ENCODE measurements at places on chromosomes 5 and 9.

DNA sequence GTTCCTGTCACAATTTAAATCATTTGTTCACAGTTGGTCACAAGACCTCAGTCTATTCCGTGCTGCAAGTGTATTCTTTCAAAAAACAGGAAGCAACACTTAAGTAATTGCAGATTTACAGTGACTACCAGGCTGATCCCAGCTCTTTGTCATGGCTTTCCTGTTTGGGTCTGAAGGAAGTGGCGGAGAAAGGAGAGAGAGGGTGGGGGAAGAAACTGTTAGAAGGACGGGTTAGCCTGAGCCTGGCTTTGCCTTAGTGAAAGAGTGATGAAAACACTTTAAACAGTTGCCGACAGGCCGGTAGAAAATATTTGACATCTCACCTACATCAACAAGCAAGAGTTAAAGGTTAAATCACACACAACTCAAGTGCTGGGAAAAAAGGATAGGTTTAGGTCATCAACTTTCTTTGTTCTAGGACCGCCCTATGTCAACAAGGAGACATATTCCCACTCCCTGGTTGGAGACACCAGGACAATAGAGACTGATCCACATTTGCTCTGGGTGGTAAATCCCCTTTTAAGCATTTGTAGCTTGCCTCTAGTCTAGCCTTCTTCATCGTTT lies 102.2 kb upstream of the DAB2 start:
- no peak for DNase-seq

- peak; percentile 16 for DNase-seq
Measured at GRCh38 chr5:10420932-10421331, 20.7 kb upstream of the ROPN1L start.

GRCh38 chr9:92247296-92247695 lies 46.2 kb downstream of the IARS1 start:
- DNase-seq, result no peak

DNA sequence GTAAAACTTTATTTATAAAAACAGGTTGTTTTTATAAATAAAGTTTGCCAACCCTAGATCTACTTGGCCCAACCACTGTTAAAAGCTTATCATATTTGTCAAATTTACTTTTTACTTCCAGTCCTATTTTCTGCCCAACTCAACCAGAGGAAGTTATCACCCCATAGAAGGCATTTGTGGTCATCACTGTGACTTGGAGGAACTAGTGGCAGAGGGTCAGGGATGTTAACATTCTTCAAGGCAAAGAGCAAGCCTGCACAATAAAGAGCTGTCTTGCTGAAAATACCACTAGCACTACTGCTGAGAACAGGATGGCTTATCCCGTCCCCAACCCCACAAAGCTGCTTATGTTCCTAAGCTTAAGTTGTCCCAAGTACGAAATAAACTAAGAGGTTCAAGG lies 22.3 kb downstream of the TTC33 start:
- DNase-seq, result no peak

DNA sequence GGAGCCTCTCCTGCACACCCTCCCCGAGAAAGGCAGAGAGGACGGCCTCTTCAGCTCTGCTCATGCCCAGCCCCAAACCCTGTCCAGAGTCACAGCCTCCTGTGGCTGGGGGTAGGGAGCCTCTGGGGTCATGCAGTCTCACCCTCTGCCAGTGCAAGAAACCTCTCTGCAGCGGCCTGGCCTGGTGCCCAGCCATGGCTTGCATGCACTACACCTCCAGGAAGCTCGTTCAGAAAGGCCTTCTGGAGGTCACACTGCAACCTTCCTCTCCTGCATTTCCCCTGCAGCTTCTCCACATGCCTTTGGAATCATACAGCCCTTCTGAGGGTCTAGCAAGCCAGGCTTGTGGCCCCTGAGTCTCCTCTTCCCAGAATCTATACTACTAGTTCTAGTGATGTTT lies 17.9 kb downstream of the CSF1R start:
- no peak for DNase-seq

- DNase-seq, result no peak
Measured at GRCh38 chr5:179867476-179867875, 8.9 kb upstream of the MRNIP start.

- no peak for DNase-seq
Measured at GRCh38 chr9:6564360-6564759, 81.2 kb downstream of the GLDC start.

DNA sequence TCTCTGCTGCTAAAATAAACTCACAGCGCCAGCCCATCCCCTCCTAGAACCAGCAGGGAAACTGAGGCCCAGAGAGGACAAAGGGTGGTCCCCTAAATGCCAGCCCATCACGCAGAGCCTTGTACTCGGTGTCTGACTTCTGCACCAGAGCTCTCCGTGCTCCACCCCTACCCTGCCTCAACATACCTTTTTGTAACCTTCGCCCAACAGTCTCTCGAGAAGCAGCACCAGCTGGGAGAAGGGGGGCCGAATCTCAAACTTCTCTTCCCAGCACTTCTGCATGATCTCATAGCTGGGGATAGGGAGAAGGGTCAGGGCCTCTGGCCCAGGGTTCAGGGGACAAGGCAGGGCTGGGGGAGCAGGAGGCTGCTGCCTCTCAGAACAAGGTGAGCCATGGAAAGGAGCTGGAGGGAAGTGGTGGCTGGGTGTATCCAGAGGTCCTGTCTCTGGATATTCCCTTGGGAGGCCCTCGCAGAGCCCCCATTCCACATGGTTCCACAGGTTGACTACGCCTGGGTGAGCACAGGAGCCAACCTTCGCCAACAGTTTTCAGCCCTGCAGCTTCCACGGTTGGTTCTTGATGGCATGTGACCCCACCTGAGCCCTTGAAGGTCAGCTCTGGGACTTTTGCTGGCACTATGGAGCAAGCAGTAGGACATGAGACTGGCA lies 32.3 kb upstream of the CSF1R start:
- no peak for DNase-seq

GRCh38 chr5:141101059-141101458 lies 786 bp downstream of the PCDHB3 start:
- no peak for DNase-seq

GRCh38 chr9:34684145-34684544 lies 6.9 kb downstream of the CCL19 start:
- DNase-seq, result no peak

DNA sequence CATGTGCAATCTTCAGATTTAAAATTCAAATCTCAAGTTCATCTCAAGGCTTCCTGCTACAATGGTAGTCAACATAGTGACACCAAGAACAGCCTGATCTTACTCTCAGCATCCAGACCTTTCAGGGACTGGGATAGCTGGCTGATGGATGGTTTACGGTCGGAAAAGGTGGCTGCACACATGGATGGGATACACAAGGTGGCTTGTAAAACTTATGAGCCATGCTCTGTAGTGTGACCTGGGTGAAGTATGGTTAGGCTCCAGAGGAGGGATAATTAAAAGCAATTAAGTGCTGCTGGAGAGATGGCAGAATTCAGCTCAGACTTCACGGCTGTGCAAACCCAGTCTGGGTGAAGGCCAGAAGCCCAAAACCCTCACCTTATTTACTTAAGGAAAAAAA lies 379.5 kb downstream of the NFIB start:
- DNase-seq, result no peak

GRCh38 chr5:143896966-143897365 lies 85.0 kb downstream of the HMHB1 start:
- DNase-seq, result peak; percentile 27

DNA sequence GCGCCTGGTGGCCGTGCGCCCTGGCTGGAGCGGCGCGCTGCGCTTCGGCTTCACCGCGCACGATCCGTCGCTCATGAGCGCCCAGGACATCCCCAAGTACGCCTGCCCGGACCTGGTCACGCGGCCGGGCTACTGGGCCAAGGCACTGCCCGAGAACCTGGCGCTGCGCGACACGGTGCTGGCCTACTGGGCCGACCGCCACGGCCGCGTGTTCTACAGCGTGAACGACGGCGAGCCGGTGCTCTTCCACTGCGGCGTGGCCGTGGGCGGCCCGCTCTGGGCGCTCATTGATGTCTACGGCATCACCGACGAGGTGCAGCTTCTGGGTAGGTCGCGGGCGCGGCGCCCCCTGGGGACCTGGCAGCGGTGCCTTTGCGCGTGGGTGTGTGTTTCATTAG lies 28.9 kb downstream of the NEURL1B start:
- no peak for DNase-seq

DNA sequence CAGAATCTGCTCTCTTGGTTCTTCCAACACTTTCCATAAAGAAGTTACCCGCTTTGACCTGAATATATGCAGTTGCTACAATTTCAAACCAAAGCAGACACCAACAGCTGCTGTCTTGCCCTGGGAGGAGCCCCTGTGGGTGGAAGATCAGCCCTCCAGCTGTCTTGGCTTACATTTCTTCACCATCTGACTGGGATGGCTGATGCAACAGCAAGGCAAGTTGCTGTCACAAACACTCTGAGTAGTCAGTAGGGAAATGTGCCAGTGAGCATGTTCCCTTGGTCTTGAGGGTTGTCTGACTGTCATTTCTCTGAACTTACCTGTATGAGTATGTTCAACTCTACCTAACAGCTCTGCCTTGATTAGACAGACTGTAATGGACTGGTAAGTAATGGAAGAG lies 152.9 kb downstream of the SGCD start:
- DNase-seq, result no peak

- DNase-seq, result peak; percentile 9
Measured at GRCh38 chr9:19286634-19287188, 56.2 kb downstream of the DENND4C start.

GRCh38 chr9:108724122-108724521 lies 131.7 kb downstream of the ACTL7B start:
- DNase-seq, result no peak

- no peak for DNase-seq
Measured at GRCh38 chr5:133863857-133864585, 104.4 kb downstream of the C5orf15 start.

DNA sequence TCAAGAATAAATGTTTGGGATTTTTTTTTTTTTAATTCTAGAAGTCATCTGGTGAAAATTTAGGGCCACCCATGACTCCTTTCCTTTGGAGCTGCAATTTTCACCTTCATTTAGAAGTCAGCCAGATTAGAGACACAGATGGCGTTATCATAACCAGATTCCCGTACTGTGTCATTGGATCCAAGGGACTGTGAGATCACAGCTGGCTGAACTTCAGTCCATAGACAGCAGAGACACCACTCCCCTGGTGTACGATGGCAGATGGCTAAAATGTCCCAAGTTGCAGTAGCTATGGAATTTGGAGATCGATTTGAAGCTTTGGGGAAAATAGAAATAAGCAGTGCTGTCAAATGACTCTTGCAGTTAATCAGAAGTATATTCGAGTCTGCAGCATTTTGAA lies 216.3 kb downstream of the RFK start:
- DNase-seq, result no peak

GRCh38 chr9:97348871-97349270 lies 41.4 kb downstream of the CCDC180 start:
- no peak for DNase-seq

GRCh38 chr9:126371007-126371870 lies 44.6 kb downstream of the MVB12B start:
- DNase-seq, result no peak

DNA sequence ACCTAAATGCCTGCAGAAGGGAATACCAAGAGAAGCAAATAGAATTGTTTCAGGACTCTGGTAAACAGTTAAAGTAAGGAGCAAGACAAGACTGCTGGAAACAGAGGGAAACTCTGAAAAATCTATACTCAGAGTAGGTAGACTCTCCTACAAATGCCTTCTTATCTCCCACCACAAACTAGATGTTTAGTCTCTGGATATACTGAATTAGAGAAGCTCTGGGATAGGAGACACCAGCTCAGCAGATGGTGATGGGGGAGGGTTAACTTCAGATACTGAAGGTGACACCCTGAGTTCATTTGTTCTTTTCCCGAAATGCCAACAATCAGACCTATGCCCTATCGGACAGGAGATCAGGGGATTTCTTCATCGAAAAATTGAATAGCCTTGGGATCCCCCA lies 54.1 kb upstream of the CHD1 start:
- no peak for DNase-seq

- DNase-seq, result no peak
Measured at GRCh38 chr5:38576961-38577684, 20.7 kb upstream of the LIFR start.

DNA sequence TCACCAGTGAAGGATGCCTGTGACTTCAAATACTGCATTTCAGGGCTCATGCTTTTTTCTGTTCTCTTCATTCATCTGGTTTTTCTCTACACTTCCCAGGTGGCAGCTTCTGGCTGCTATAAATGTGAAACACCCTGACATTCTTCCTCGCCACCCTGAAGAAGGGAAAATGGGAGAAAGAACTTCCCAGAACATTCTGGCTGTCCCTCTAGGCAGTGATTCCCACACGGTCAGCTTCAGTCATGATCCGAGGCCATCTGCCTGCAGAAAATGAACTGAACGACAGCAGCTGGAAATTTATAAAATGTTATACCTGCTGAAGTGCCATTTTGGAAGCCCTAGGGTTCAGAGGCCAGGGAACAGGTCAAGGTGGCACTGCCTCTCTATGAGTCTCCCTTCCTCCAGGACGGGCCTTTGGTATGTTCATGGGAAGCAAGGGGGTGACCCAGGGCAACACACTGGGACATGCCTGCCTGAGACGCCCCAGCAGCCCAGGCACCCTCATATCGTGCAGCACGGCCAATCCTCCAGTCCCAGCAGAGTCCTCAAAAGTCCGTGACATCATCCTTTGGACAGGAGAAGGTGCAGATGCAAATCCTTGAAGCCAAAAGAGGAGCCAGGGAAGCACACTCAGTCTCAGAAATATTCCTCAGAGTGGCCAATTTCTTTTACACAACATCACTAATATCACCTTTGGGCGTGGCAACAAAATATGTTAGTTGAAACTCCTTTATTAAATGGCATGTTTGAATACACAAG lies 107.1 kb downstream of the SEMA5A start:
- DNase-seq, result no peak

GRCh38 chr5:43674536-43674935 lies 71.6 kb downstream of the NNT start:
- DNase-seq, result peak; percentile 58

- no peak for DNase-seq
Measured at GRCh38 chr5:61673007-61673735, 341.1 kb downstream of the ZSWIM6 start.

GRCh38 chr9:128361986-128362646 lies 9.1 kb upstream of the URM1 start:
- DNase-seq, result peak; percentile 92

GRCh38 chr9:85569988-85570387 lies 171.8 kb downstream of the AGTPBP1 start:
- DNase-seq, result peak; percentile 2

DNA sequence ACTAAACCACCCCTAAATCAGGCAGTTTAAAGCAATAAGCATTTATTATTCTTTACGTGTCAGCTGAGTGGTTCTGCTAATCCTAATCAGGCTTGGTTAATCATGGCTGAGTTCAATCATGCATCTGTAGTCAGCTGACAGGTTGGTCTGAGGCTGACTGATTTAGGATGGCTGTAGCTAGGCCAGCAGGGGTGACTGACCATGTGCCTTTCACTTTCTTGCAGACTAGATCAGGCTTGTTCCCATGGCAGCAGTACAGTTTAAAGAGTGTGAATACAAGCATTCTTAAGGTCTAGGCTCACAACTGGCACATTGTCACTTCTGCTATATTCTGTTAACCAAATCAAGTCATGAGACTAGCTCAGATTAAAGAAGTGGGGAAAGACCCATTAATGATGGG lies 16.1 kb upstream of the MPDZ start:
- DNase-seq, result no peak

All from hepatic stellate cell (primary cell).